ENCODE measurements at places on chromosomes 1 and 21. TPM values are rescaled to one million over a fixed set of nuclear protein-coding genes. Genes with fewer than 3 reads are reported as not detected.

PHF13 gene
- total RNA-seq, result 11.6 TPM

PTPRU gene
- total RNA-seq, result 7.1 TPM

WNT2B gene
- 0.14 TPM for total RNA-seq

INTS3 gene
- total RNA-seq, result 19.9 TPM

AADACL4 gene
- total RNA-seq, result not detected

KRTAP19-1 gene
- total RNA-seq, result not detected

INAVA gene
- 46.3 TPM for total RNA-seq

ZC3H12A gene
- 32.3 TPM for total RNA-seq

LCK gene
- not detected for total RNA-seq

CD5L gene
- total RNA-seq, result not detected

LRRC8B gene
- 3.1 TPM for total RNA-seq

DDAH1 gene
- 7.4 TPM for total RNA-seq

TLCD4 gene
- total RNA-seq, result 12.1 TPM

MTHFR gene
- 4.5 TPM for total RNA-seq

SV2A gene
- 0.17 TPM for total RNA-seq

FCRL6 gene
- total RNA-seq, result not detected

S100A10 gene
- 2,395 TPM for total RNA-seq

KCNJ9 gene
- not detected for total RNA-seq

TNNI3K gene
- not detected for total RNA-seq

NTNG1 gene
- total RNA-seq, result not detected

LRRC71 gene
- 0.14 TPM for total RNA-seq

DYNLT5 gene
- total RNA-seq, result not detected

A3GALT2 gene
- total RNA-seq, result not detected

JAK1 gene
- total RNA-seq, result 189 TPM

CFAP298 gene
- total RNA-seq, result 31.6 TPM

KDM1A gene
- 103 TPM for total RNA-seq

C4BPA gene
- 0.52 TPM for total RNA-seq

ZNF670 gene
- 3.5 TPM for total RNA-seq

FCN3 gene
- total RNA-seq, result not detected

S100A7A gene
- total RNA-seq, result not detected

GBP5 gene
- total RNA-seq, result 0.09 TPM

C1orf141 gene
- total RNA-seq, result not detected

FAM163A gene
- total RNA-seq, result not detected

TMEM167B gene
- total RNA-seq, result 7.9 TPM

HMGCS2 gene
- not detected for total RNA-seq

DNAH14 gene
- total RNA-seq, result 13.3 TPM

KCNC4 gene
- total RNA-seq, result 3.8 TPM

LCE1E gene
- total RNA-seq, result not detected

FMO2 gene
- not detected for total RNA-seq

CYB561D1 gene
- total RNA-seq, result 5.0 TPM

TP73 gene
- 0.75 TPM for total RNA-seq

C1QB gene
- total RNA-seq, result not detected

KRTAP21-2 gene
- not detected for total RNA-seq

ALX3 gene
- not detected for total RNA-seq

ARMH1 gene
- 0.38 TPM for total RNA-seq

CD101 gene
- total RNA-seq, result 0.23 TPM

GCSAML gene
- not detected for total RNA-seq

SPRR1B gene
- total RNA-seq, result not detected

FPGT gene
- total RNA-seq, result 6.7 TPM

C8A gene
- not detected for total RNA-seq

MNDA gene
- total RNA-seq, result not detected
